ENCODE measurements at places on chromosomes 5 and 9.
A peak's percentile ranks its signal among the peaks of the same experiment; 100 is the strongest.

DNA sequence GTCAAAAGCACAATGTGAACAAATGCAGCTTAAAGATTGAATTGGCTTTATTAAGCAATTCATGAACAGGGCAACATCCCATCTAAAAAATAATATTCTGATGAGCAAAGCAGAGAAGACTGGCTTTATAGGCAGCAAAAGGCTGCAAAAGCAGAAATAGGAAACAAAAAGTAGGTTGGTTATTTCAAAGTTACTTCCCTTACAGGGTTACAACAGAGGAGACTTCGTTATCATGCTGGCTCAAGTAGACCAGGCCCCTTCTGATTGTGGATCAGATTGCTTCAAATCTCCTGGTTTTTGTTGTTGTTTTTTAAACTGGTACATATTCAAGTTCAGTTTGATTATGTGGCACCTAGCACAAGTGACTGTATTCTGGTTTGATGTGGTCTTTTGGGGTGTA lies 73.1 kb downstream of the MAN2A1 start:
- no peak for DNase-seq

GRCh38 chr5:111968459-111968858 lies 211.5 kb upstream of the NREP start:
- no peak for DNase-seq

DNA sequence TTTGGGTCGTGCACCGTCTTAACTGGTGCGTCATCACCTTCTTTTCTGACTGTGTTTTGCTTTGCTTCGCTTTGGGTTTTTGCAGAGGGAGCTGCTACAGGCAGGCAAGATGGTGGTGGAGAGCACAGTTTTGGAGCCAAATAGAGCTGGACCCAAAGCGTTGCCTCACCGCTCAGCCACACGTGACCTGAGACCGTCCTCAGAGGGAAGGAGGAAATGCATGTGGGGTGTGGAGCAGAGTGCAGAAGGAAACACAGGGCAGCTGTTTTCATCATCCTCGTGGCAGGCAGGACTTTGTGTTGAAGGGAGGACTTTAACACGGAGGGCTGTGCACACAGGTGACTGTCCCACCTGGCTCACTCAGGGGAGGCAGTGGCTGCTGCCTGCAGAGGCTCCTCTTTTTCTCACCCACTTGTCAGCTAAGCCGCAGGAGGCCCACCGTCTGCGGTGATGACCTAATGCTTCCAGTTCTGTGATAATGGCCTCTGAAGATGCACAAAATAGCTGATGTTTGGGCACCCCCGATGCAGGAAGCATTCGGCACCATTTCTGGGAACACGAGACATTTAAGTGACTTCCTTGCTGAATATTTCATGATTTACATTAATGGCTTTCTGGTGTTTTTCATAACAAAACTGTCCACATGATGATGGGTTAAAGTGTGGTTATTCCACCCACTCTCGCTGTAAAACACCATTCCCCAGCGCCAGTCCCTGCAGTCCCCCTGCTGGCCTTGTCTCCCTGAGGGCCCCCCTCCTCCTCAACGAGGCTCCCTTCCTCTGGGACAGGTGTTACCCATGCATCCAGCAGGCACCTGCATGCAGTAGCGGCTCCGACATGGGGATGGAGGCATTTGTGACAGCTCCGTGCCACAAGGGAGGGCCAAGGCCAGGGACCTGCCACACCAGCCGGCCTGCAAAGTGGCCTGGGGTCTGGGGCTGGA lies 12.4 kb upstream of the UBAC1 start:
- DNase-seq: no peak

- DNase-seq: no peak
Measured at GRCh38 chr5:128478386-128479368, 59.4 kb downstream of the FBN2 start.

GRCh38 chr5:140115186-140115500 lies 1.2 kb downstream of the PURA start:
- DNase-seq: no peak

DNA sequence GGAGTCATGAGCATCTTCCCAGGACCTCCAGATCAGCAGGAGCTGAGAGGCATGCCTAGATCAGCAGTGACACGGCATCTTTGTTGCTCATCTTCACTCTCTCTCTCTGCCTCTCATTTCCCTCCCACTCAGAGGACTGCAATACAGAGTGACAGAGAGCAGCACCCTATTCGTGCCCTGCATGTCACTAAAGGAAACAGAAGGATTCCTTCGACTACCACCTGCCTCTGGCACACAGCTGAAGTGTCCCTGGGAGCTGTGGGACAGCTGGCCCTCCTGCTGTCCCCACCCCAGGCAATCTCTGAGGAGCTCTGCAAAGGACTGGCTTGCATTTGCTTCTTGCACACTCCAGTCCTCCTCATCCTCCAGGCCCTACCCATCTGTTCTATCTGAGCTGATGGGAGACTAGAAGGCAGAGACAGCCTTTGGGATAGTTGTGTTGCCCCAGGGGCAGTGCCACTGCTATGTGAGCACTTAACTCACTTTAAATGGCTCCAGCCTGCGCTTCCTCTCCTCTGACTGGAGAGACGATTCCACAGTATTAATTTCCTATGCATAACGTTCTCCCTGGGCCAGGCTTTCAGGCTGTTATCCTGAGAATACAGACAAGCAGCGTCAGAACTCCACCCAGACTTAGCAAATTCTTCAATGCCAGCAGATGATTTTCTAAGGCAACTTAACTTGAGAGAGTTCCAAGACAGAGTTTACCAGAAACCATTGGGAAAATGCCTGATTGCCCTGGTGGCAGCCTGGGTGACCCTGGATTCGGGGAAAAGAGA lies 167.6 kb upstream of the MAP1B start:
- DNase-seq: no peak

DNA sequence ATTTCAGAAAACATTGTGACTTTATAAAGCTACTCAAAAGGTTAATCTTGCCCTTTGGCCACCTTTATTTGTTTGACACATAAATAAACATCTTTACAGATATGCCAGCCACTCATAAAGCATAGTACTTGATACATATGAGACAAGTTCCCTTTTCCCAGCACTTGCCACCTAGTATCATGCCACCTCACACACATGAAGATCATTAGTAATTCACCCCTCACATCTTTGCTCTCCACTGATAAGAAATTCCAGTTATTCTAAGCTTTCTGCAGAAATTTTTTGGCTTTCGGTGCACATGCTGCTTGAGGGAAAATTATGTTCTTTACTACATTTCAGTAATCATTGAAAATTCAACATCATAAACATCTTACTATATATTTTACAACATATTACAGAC lies 59.1 kb downstream of the DEPDC1B start:
- DNase-seq: no peak

DNA sequence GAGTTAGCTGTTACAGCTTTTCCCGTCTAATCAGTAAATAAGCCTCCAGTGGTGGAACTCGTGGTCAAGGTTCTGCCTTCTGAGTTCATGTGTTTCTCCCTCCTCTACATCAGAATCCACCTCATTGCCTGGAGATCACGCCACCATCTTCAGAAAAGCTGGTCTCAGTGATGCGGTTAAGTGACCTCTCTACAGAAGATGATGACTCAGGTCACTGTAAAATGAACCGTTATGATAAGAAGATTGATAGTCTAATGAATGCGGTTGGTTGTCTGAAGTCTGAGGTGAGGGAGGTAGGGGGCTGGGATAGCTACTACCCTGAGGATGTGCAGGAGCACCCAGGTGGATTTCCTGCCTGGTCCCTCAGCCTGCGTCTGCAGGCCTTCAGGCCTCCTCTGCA lies 13.3 kb downstream of the ODF2 start:
- no peak for DNase-seq

GRCh38 chr5:157476702-157477408 lies 16.8 kb downstream of the NIPAL4 start:
- no peak for DNase-seq

- DNase-seq: peak; percentile 10
Measured at GRCh38 chr5:135221187-135221473, 177.9 kb downstream of the MACROH2A1 start.

DNA sequence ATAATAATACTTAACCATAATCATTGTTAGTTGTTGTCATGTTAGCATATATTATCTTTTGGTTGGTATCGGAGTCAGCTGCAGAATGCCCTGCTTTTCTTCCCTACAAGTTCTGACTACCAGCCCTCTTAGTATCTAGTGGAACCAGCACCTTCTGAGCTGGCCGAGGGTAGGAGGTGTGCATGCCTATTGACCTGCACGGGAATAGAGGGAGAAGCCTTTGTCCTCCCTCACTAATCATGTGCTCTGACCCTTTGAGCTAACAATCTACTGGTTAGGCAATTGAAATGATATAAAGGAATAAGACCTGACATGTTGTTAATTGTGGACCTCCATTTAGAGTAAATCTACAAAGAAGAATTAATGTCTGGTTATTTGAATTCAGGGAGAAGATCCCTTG lies 4.1 kb downstream of the PCSK5 start:
- no peak for DNase-seq

- DNase-seq: no peak
Measured at GRCh38 chr9:94782355-94783101, 56.0 kb downstream of the AOPEP start.

DNA sequence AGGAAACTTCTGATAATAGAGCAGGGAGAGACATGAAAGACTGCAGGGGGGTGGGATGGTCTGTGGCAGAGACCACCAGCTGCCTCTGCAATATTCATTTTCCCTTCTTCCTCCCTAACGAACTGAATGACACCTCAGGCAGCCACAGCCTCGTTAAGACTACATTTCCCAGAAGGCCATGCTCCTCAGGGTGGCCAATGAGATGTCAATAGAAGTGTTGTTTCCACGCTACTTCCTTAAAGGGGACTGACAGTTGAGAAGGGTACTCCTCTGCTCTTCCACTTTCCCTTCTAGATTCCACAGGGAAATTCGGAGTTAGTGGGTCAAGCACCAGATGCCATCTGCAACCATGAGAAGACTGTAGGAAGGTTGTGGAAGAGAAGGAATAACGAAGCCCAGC lies 52.0 kb upstream of the DAPK1 start:
- no peak for DNase-seq

DNA sequence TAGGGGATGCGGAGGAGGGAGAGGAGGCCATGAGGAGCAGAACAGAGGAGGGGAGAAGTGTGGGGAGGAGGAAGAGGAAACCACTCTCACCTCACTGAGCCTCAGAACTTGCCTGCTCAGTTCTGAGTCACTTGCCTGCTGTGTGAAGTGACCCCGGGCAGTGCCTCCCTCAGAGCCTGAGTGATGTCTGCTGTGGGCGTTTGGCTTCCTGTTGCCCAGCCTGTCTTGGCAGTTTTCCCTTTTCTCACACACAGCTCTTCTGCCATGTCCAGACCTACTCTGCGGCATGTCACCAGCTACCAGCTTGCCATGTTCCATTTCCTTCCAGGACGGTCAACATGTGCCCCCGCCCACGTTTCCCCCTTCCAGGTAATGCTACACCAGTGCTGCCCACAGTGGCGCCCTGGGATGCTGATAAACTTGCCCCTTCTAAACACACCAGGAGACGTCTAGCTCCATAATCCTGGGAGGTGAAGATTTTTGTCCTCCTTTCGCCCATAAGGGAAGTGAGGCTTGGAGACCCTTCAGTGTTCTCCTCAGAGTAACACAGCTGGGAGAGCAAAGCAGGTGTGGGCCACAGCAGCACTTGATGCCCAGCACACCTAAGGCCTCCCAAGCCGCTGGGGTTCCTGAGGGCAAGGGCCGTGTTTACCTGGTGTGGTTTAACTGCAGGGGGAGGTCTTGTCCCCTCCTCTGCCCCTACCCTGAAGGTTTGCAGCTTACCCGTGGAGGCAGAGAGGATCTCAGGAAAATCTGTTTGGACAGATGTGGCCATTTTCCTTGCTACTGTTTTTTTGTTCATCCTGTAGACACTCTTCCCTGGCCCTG lies 63.8 kb upstream of the RNF130 start:
- DNase-seq: peak; percentile 70

DNA sequence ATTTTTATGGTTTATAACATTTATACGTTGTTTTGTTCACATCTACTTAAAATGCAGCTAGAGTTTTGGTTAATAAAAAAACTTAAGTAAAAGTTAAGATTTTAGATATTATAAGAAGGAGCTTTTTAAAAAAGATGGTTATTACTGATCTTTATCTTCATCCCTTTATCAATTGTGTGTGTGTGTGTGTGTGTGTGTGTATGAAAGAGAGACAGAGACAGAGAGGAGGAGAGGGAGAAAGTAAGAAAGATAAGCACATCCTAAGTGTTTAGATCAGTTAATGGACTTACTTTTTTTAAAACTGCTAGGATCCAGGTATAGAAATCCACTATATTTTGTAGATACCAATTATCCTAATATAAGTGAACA lies 45.8 kb upstream of the RICTOR start:
- DNase-seq: no peak

DNA sequence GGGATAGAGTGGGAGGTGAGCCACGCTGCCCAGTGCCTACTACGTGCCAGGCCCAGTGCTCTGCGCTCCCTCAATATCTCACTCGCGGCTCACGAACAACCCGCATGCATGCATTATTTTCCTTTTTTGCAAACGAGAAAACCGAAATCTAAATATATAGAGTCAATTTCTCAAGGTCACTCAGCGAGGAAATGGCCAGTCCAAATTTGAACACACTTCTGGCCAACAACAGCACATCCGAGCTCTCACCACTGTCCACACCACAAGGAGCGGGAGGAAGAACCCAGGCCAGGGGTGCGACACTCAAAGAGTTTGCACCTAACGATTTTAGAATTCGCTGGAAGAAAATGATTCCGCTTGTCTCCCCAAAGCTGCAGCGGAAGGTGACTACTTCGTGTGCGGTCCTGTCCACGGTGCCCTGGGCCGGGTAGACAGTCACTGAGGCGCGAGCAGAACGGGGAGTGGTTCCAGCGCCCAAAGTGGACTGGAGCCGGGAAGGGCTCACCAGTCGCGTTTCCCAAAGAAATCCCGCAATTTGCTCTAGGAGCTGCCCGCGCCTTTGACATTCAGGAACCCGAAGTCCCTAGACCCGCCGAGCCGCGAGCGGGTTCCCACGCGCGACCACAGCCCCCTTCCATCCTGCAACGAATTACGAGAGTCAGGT lies 1.1 kb upstream of the TLX3 start:
- DNase-seq: no peak

DNA sequence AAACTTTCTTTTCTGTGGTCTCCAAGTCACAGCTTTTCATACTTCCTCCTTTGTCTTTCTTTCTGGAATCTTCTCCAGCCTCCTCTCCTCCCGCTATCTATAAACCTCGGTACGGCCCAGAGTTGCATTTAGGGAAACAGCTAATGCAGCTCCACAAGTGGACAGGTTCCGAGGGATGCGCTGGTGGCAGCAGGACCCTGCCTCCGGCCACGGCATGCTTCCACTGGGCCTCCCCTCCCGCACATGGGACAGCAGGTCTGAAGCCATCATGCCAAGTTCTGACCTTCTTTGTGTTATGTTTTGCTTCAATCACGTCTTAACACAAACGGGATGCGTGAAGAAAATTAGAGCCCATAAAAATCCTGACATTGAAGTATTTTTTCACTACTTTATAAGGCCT lies 136.9 kb downstream of the IRX2 start:
- DNase-seq: no peak

DNA sequence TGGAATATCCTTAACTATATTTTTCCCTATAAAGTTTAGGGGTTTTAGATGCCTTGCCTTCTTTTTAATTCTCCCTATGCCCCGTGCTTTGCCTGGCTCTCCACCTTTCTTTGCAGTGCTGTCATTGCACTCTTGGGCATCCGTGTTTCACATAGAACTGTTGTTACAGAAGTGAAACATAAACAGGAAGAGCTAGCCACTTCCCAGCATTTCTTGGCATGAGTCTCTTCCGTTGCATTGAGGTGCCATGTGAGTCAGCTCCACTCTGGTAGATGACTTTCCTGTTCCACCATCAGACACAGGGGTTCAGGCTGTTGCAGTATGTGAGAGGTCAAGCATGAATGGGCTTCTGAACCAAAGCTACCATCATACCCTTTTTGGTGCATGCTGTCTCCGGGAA lies 73.4 kb downstream of the ANGPTL2 start:
- no peak for DNase-seq

Measured in activated CD8-positive, alpha-beta memory T cell treated with anti-CD3 and anti-CD28 coated beads, Interleukin-2, amount 50 U/mL, for 48 hours (primary cell).